CD4-positive, alpha-beta T cell treated with Interleukin-21 for 1 hour (primary cell): ENCODE measurements at places on chromosomes 5 and 9.

- DNase-seq, result no peak
These were observed 499 bp upstream of the FOXE1 start for GRCh38 chr9:97852399-97853055.

DNA sequence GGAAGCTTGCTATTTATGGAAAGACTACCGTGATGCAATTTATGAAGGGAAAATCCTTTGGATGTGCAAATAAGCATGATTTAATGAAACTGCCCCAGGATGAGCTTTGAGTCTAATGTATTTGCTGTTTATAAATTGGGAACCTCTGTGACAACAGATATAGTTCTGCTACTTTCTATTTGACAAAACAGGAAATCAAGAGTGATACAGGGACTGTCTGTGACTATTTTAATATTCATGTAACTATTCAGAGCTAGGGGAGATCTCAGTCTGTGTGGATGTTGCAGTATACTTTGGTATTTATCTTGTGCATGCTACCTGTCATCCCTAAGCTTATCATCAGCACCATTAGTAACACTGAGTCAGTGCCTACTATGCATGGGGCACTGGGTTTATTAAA is 132.1 kb downstream of the PDZD2 start:
- DNase-seq, result no peak

DNA sequence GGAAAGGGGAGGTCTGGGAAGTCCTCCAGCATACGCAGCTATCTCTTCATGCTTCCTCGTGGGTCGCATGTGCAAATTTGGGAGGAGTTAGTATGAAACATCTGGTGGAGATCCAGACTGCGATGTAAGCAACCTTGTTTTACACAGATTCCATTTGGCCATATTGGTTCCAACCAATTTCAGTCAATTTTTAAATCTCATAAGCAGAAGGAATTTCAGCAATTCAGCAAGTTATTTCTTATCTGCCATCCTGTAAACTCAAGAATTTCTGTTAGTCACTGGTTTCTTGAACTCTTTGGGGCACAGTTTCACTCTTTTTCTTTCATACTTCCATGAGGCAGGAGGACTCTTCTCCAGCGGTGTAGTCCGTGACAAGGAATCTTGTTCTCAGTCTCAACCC is 130.4 kb upstream of the CLINT1 start:
- DNase-seq, result no peak

- no peak for DNase-seq
These were observed 160.7 kb downstream of the PDE4D start for GRCh38 chr5:59732806-59733205.

DNA sequence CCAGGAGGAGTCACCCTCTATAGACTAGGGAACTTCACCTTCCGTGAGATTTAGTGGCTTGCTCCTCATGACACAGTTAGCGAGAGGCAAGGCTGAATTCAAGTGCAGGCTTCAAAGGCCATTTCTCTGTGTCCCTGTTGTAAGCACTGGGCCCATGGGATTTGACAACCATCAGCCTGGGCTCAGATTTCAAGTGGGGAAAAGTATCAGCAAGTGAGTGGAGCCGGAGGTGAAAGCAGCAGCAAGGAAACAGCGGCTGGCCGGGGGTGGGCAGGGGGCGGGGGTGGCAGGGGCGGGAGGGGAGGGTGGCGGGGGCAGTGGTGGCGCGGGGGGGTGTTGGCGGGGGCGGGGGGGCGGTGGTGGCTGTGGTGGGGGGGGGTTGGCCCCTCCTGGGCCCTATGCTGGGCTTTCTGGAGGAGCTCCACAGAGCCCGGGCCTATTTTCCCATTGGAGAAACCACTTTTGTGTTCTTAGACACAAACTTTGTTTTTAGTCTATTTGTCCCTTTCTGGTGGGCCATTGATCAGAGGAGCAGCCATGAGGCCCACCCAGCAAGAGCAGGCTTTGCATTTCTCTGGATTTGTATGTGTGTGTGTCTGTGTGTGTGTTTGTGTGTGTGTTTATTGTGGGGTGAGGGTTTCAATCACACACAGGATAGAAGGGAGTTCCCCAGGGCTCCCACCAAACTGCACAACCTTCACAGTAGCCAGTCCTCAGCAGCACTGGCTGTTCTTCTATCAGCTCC is 165.4 kb upstream of the RAI14 start:
- DNase-seq, result no peak

DNA sequence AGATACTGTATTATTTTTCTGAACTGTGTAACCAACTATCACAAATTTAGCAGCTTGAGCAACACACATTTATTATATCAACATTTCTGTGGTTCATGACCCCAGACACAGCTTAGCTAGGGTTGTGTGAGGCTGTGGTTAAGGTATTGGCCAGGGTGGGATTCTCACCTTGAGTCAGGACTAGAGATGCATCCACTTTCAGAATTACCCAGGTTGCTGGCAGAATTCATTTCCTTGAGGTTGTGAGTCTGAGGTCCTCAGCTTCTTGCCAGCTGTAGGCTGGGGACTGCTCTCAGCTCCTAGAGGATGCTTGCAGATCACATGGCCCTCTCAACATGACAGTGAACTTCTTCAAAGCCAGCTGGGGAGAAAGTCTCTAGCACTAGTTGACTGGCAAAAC is 122.5 kb upstream of the RASGRF2 start:
- peak; percentile 17 for DNase-seq

DNA sequence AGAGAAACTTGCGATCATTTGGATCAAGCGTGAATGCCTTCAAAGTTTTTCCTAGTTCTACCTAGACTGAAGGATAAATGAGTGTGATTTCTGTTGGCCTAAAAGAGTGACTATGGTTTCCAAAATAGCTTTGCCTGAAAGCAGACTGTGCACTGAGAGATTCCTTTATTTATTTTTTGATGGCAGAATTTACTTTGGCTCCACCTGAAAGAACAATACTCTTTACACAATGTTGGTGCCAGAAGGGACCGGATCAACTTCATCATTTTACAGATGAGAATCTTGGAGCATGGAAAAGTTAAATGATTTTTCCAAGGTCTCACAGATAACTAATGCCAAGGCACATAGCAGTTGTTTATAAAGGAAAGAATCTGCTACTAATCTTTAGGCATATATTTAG is 199.6 kb downstream of the KCTD16 start:
- no peak for DNase-seq

DNA sequence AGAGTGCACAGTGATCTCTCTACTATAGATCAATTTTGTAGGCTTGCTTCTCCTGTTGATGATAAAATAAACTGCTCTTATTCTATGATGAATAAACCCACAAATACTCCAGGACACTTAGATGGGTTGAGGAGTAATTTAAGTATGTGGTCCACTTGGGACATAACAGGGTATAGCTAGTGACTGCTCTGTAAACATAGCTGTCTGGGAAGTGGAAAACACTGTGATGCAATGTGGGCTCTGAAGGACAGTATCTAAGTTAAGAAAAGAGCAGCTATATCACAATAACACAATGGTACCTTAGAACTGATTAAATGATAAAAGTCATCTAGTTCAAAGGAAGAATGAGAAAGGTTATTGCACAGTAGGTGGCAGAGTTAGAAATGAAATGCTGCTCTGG is 294.3 kb upstream of the HAPLN1 start:
- DNase-seq, result no peak

GRCh38 chr5:133400831-133401351 is 211.4 kb downstream of the FSTL4 start:
- no peak for DNase-seq

- DNase-seq, result no peak
These were observed 166.6 kb upstream of the S1PR3 start for GRCh38 chr9:88824711-88825110.

DNA sequence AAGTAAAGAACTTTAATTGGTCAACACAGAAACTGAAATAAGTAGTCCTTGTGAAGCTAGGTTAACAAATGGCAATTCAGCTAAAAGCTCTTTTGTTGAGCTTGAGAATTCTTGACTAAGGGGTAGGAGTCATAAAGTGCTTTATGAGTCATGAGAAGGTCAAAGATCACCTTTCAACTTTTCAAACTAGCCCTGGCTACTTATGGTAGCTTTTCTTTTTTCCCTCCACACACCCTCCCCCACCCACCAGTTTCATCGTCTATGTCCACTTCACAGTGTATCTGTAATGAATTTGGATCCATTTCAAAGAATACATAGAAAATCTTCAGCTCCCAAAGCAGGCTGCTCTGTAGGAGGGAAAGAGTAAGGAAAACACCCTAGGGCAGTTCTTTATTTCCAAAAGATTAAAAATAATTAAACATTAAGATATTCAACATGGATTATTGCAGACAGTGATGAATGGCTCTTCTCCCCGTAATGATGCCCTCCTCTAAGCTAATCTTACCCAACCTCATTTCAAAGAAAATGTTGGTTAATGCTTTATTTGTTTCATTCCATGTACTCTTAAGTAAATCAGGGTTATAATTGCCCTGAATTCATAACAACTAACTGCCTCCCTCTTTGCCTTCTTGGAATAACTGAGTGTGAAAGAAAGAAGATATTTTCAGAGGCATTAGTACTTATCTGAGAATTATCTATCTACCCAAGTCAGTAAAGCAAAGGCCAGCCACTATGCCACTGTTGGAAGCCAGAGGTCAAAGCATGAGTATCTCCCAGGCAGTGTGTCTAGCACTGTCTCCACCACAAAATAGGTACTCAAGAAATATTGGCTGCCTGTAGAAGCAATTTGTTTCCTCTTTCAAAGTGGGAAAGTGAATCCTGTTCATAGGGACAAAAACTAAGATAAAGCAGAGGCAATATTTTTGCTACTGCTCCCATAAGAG is 290.6 kb downstream of the PIK3R1 start:
- no peak for DNase-seq

- no peak for DNase-seq
These were observed 139.2 kb upstream of the PALM2AKAP2 start for GRCh38 chr9:109640580-109641371.

DNA sequence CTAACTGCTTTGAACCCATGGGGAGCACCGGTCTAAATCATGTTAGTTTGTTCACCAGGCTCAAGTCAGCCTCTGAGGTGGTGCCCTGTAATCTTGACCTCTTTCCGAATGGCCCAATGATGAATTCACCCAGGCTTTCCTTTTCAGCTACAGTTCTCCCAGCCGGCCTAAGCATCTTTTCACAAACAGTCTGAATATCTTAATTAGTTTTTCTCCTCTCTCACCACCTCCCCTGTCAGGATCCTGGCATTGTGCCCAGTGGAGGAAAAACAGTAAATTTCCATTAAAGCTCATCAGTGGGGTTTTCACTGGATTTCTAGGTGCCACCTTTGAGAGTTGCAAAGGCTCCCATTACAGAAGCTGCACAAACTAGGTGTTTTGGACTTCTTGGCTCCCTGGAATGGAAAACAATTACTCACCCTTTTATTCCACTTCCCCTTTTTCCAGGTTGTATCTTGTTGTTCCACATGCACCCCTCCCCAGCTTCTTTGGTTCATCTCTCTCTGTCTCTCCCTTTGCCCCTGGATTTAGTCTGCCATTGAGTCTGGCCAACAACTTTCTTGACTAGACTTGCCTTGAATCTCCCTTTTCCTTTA is 69.4 kb upstream of the ADAMTSL1 start:
- DNase-seq, result no peak

- no peak for DNase-seq
These were observed 17.9 kb upstream of the C5orf47 start for GRCh38 chr5:173970878-173971650.

DNA sequence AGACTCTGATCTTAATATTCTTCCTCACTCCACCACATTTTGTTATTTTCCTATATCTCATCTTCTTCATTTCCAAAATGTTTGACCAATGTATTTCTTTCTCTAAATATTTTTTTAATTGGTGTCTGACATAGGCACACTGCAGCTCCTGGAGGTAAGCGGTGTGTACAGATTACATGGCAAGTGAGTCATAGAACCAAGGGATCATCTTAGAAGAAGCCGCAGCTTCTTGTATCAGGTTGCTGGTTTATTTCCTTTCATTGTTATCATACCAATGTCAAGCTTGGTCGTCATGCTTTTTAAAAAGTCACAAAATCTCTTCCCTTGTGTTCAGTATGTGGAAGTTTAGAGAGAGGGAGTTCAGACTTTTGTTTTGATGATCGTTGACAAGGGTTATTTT is 526.1 kb upstream of the CDH18 start:
- DNase-seq, result no peak

GRCh38 chr9:127283917-127284497 is 19.4 kb downstream of the GARNL3 start:
- DNase-seq, result peak; percentile 27

DNA sequence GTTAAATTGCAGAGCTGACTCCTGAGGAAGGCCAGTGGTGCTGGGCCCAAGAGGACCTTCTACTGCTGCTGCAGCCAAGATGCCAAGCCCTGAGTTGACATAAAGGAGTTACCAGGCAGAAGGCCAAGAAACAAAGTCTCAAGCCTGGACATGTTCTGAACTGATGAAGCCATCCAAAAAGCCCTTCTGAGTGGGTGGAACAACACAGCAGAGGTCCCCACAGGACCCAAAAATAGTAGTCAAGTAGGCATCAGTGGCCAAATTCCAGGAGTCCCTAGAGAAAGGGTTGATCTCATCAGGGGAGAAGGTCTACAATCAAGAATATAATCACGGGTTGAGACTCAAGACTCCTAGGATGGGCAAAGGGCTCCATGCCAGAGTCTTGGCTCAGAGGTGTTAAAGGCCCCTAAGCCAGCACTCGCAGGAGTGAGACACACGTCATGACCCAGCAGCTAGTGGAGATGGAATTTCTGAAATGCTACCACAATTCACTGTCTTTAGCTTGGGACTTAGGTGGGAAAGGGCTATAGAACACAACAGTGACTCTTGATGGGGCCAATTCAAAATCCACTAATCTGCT is 119.7 kb downstream of the FANCC start:
- no peak for DNase-seq

DNA sequence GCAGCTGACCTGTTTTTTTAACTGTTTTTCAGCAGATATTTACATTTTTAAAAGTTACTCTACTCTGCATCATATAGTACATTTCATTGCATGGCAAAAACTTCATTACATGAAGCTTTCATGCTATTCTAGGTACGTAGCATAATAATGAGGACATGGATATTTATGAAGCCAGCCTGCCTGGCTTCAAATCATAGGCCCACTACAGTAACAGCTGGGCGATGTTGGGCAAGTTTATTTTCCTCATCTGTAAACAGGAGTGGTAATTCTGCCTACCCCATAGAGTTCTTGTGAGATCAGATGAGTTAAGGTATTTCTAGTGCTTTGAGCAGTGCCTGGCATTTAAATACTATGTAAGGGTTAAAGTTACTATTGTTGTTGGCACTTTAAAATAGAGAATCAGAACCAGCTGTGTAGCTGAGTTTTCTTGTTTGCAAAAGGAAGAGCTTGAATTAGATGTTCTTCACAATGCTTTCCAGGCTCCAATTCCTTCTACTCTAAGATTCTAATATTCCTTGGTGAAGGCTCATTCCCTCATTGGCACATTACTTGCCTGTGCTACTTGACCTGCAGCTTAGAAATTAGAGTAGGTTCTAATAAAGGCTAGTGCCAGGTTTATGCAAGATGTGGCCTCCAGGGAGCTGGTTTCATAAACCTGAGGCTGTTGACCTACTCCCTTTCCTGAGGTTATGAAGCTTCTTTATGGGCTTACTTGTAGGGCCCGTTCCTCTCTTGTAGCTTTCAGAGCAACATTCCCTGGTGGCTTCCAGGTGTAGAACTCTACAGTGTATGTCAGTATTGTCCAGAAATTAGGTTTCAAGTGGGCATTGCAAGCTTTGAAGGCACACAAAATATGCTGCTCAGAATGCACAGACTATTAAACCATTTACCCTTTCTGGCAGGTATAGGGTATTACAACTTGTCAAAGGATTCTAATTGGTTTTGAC is 14.5 kb downstream of the ANP32B start:
- no peak for DNase-seq

- DNase-seq, result no peak
These were observed 38.3 kb upstream of the FAM120AOS start for GRCh38 chr9:93491593-93492232.

GRCh38 chr5:176882567-176882903 is 16.6 kb downstream of the HK3 start:
- no peak for DNase-seq

- no peak for DNase-seq
These were observed 10.9 kb downstream of the SLC12A7 start for GRCh38 chr5:1100664-1101574.
